Occipital lobe (tissue), 3 donors: ENCODE measurements at places on chromosomes 4 and X.
A peak's percentile ranks its signal among the peaks of the same experiment; 100 is the strongest.

DNA sequence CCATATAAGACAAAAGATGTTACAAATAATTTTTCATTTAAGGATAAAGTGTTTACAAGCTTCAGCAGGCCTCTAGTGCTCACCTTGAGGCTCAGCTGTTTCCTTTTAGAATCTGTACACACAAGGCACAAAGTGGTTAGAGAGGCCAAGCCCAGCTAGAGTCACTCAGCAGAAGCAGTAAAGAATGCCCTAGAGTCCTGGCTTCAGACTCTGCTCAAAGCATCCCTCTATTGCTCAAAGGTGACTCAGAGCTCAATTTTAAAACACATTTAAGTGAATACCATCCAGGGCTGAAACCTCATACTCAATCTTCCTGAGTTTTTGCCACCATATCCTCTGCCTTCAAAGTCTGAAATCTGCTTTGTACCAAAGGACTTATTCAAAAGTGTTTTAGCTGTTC is 22.6 kb upstream of the PHF8 start:
- DNase-seq: no peak

DNA sequence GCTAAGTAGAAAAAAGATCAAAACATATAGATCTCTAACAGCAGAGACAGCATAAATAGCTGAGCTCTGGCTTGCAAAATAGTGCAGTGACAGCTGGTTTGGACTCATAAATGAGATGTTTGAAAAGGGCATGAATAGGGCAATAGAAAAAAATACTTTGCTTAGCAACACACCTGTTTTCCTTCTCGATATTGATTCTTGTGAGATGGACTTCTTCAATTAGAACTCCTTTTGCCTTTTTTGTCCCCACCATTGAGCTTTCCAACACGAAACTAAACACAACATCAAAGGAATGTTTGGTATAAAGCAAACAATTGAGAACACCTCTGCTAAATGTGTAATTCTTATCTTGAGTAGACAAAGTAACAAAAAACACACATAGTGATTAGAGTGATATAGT is 726.3 kb downstream of the RAPGEF2 start:
- DNase-seq: no peak

GRCh38 chrX:37746218-37746941 is 33.5 kb upstream of the CYBB start:
- DNase-seq: no peak

DNA sequence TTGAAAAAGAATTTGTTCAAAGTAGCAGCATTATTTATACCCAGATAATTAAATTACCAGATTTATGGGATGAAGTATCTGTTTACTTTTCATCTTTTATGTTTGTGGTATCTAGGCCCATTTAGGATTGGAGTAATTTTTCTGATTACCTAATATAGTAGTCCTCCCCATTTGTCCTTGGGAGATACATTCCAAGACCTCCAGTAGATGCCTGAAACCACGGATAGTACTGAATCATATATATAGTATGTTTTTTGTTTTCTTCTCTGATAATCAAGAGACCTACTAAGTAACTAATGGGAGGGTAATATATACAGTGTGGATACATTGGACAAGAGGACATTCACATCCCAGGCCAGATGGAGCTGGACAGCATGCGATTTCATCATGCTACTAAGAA is 30.7 kb upstream of the PTPN13 start:
- no peak for DNase-seq

GRCh38 chr4:182448281-182449151 is 205.3 kb downstream of the TENM3 start:
- peak; percentile 70 for DNase-seq

DNA sequence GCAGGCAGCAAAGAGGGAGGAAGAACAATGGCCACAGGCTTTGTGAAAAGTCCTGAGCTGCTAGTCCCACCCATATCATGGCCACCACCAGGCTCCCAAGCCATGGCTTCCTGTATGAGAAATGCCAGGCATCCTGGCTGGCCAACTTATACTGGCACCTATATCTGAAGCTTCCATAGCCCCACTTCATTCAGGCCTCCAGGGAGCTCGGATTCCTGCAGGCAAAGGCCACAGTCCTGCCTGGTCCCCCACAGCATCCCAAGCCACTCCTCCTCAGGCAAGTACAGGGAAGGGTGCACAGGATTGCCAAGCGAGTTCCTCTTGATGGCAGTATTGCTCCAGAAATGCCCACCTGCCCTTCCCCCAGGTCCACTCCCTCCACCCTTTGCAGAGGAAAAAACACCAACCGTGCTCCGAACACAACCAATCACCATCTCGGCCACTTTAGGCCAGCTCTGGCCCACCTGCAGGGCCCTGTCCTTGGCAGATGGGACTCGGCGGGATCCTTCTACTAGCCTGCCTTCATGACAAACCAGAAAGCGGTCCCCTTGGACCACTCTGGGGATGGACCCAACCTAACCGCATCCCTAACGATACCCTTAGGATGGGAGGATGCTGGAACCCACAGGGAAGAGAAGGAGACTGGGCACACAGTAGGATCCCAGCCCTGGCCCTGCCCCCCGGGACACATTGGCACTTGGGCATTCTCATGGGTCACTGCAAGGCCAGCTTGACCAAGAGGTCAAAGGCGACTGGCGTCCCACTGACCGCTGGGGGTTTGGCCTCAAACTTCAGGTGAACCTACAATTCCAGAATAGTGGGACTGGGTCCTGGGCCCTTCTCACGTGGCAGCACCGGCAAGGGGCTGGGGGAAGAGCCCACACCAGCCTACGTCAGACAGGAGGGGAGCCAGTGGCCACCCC is 220.4 kb upstream of the AGTR2 start:
- peak; percentile 22 for DNase-seq

GRCh38 chr4:119068529-119068962 is 67.1 kb upstream of the MYOZ2 start:
- DNase-seq: no peak

- DNase-seq: peak; percentile 50
Observed at GRCh38 chrX:47366041-47366722, 4.2 kb upstream of the ZNF157 start.

GRCh38 chr4:28082686-28083390 is 1222.2 kb downstream of the STIM2 start:
- DNase-seq: no peak

- no peak for DNase-seq
Observed at GRCh38 chrX:42399632-42400024, 378.3 kb downstream of the PPP1R2C start.

- no peak for DNase-seq
Observed at GRCh38 chr4:155371432-155372043, 5.2 kb downstream of the MAP9 start.

DNA sequence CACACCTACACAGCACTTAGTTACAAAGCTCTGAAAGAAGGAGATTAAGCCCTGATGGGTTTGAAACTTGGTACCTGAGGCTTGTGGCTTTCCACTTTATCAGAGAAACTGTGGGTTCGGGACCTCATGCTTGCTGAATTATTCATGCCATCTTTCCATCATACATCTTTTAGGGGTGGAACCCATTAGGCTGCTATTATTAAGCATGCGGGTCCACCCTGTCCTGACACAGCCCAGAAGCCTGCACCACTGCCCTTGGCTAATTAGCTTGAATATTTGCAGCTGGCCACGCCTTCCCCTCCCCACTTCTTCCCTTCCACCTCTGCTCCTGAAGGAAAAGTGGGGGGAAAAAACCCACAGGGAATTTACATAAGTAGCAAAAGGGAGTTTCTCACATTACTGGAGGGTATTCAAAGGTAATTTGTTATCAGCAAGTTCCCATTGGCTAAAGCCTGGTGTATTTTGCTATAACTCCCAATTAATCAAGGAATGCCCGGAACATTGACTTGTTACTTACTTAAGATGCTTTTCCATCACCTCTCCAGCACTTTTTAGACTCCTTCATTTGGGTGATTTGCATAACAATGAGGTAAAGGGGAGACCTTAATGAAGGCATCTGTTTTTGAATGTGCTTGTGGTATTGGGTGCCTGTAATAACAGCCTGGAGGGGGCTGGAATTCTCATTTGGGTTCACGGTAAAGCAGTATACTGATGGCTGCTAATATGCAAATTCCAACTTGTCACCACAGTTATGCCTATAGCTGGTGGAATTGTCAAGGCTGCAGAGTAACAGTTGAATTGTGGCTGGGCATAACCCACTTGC is 231.7 kb upstream of the GATB start:
- DNase-seq: no peak

DNA sequence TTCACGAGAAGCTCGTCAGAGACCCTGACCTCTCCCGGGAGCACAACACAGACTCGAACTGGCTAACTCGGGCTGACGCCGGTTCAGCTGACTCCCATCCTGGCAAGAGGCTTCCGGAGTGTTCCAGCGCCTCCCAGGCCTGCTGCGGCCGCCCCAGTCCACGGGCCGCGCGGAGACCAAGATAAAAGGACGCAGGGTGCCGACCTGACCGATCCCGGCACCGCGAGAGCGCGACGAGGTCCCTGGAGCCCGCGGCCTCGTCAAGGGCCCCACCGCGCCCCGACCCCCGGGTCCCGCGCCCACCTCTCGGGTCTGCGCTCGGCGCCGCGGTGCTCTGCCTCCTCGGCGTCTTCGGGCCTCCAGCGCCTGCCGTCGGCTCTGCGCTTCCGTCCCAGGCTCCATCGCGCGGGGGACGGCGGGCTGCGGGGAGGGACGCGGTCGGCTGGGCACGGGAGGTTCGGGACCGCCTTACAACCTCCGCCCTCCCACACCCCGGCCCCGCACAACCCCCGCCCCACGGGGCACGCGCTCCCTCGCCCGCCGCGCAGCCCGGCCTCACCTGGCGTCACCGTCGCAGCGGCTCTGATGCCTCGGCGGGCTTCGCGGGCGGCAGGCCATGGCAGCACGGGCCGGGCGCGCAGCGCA is 426 bp downstream of the SLBP start:
- DNase-seq: peak; percentile 47

DNA sequence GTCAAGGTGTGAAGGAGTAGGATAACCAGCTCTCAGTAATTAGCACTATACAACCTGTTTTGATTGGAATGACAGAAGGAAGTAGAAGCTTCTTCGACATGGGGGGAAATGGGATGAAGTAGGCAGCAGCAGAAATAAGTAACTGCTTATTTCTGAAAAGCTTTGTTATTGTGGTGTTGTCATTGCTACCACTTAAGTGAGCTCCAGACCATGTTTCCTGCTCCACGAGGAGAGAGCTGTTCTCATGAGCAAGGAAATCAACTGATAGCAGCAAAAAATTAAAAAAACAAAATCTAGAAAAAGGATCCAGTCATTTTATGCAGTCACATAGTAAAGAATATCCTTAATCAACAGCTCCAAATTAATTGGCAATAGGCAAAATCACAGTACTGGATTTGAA is 106.1 kb upstream of the TLL1 start:
- DNase-seq: no peak
